ENCODE measurements at places on chromosomes 2 and 18.

GRCh38 chr2:130302164-130302886 is 40.4 kb upstream of the IMP4 start:
- DNase-seq: no peak

DNA sequence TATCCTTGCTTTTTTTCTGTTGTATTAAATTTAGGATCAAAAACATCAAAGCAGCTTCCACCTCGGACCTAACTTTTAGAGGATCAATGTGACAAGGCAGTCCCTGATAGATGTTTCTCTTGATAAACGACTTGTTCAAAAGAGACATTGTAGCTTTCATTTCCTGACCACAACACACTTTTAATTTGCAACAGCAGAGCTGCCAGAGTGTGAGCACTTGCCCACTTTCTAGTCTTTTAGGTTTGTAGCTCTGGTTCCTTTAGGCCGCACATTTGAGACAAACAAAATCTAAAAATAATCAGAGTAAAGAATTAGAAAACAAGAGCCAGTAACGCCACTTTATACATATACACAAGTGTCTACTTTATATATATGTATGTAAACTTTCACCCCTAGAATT is 3.1 kb downstream of the FIGN start:
- no peak for DNase-seq

GRCh38 chr2:230713331-230714135 is 891 bp downstream of the CAB39 start:
- DNase-seq: peak; percentile 33

DNA sequence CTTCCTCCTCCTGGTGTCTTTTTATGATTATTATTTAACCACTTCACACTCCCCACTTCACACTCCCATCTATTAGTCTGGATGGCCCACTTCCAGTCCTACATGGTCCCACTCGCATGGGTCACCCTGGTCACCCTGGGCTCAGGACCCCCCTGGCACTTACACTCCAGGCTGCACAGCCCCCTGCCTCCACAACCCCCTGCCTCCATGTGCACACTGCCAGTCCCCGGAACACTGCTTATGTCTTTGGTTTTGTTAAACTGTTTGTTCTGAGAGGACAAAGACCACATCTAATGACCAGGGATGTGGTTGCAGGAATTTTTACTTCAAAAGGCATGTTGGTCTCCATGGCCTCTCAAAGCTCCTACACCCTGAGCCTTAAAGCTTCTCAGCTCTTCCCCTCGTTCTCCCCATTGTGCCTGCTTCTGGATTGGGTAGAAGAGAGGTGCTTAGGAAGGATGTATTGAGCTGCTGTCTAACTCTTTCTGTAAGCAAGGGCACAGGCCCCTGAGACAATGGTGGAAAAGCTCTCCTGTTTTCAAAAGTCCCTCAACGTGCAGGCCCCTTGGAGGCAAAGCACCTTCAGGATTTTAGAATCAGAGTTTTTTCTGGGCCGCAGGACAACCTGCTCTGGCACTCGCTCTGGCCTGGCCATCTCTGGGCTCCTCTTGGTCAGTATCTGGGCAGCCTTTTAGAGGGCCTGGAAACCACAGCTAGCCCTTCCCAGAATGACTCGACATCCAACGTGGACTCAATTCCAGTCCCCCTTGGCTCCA is 150.0 kb upstream of the HAAO start:
- no peak for DNase-seq

- DNase-seq: no peak
Measured at GRCh38 chr2:71730785-71731383, 277.5 kb downstream of the DYSF start.

DNA sequence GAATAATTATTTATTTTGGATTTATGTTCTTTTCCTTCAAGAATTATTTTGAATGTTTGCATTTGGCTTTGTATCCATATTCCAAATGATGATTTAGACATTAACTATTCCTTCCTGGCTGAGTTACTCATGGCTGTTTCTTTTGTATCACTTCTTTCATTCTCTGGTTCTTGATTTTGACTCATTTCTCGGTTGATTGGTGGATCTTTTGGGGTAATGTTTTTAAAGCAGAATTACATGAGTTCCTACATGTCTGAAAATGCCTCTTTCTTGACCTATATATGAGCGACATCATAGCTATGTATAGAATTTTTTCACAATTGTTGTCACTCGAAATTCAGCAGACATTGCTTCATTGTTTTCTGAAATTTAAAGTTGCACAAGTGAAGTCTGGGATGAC is 39.5 kb downstream of the CYP26B1 start:
- DNase-seq: no peak

- no peak for DNase-seq
Measured at GRCh38 chr2:42752816-42753813, 10.8 kb downstream of the OXER1 start.

- DNase-seq: no peak
Measured at GRCh38 chr2:200665626-200666453, 80.0 kb downstream of the AOX1 start.

- no peak for DNase-seq
Measured at GRCh38 chr2:37456479-37456878, 112.0 kb downstream of the QPCT start.

GRCh38 chr2:201852462-201852861 is 46.1 kb downstream of the CDK15 start:
- no peak for DNase-seq

GRCh38 chr2:241088376-241088775 is 13.7 kb downstream of the MTERF4 start:
- no peak for DNase-seq

- DNase-seq: no peak
Measured at GRCh38 chr2:231634951-231635875, 42.5 kb downstream of the TEX44 start.

DNA sequence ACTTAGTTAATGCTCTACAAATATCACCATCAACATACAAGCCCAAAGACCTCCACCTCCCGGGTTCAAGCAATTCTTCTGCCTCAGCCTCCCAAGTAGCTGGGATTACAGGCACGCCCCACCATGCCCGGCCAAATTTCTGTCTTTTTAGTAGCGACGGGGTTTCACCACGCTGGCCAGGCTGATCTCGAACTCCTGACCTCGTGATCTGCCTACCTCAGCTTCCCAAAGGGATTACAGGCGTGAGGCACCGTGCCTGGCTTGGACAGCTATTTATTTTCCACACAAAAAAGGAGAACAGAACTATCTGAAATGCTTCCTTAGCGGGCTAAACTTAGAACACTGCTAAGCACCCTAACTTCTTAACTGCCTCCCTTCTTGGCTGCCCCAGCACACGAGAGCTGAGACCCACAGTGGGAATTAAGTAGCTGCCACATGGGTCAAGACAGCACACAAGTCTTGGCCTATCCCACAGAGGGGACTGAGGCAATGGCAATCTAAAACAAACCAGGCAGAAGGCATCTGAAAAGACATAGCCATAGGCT is 24.8 kb downstream of the CYTIP start:
- DNase-seq: no peak

GRCh38 chr2:237574894-237575868 is 8.8 kb downstream of the PRLH start:
- DNase-seq: no peak

- no peak for DNase-seq
Measured at GRCh38 chr18:6056171-6056910, 161.0 kb upstream of the TMEM200C start.

DNA sequence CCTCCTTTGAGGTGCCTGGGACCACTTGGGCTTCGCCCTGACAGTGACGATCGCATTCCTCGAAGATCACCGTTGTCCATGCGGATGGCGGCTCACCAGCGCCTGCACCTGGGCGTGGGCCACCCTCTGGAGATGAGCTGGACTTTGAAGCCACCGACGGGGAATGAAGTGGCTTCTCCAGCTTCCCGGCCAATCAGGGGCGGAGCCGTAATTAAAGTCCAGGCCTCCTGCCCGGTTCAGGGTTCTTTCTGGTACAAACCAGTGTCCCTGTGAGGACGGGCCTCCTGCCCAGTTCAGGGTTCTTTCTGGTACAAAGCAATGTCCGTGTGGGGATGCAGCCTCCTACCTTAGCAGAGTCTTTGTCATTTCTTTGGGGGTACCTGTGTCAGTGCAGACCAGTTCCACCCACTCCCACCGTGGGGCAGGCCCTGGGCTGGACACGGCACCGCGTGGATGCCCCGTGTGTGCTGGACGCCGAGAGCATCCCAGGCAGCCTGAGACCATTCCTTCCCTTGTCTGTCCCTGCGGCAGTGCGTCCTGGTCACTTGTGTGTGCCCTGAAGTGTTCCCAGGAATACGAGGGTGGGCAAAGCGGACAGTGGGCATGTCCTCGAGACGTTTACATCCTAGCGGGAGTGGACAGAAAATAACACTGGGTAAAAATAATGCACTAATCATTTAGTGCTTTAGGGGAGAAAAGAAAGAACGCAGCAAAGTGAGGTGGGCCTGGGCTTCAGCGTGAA is 55.0 kb downstream of the KCNG2 start:
- DNase-seq: no peak

GRCh38 chr18:58671632-58672564 is 633 bp downstream of the MALT1 start:
- DNase-seq: peak; percentile 29

- DNase-seq: no peak
Measured at GRCh38 chr2:240426845-240427721, 8.4 kb upstream of the GPC1 start.

DNA sequence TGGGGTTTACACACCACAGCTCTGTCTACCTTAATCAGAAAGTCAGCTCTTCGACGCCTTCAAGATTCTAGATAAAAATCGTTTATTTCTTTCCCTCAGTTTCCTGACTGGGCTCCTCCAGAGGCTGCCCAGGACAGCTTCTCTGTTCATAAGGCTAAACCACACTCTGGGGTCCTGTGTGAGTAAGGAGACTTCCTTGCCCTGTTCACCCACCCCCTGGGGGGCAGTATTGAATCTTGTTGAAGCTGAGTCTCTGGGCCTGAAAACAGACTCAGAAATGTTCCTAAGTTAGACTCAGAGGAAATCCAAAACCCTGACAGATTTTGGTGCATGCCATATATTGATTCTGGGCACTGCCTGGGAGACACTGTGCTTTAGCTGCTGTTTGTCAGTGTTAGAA is 43.0 kb downstream of the G6PC2 start:
- no peak for DNase-seq

DNA sequence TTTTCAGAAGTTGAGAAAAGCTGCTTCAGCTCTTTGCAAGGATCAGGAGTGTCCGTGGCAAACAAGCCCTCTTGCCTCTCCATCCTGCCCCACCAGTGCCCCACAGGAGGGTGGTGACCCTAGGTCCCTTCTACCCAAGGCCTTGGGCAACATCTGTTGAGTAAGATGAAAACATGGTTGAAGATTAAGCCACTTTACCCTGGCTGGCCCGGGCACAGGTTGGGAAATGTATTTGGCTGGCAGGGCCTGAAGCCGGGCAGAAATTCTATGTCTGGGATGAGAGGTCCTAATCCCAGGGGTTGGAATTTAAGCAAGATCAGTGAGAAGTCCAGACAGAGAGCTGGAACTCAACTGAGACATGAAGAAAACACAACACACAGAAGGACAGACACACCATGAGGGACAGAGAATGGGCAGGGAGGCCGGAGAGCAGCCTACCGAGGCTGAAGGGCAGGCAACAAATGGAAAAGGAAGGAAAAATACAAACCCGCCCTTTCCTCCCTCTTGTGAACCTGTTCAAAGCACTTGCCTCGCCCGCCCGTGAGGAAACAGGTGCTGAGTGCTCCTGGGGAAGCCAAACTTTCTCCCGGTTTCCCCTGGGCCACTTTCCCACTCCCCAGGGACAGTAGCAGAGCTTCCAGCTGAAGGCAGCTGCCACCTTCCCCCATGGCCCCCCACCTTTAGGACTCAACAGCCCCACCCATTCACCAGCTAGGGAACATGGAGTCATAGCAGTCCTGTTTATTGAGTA is 86.1 kb downstream of the TNS1 start:
- DNase-seq: no peak

DNA sequence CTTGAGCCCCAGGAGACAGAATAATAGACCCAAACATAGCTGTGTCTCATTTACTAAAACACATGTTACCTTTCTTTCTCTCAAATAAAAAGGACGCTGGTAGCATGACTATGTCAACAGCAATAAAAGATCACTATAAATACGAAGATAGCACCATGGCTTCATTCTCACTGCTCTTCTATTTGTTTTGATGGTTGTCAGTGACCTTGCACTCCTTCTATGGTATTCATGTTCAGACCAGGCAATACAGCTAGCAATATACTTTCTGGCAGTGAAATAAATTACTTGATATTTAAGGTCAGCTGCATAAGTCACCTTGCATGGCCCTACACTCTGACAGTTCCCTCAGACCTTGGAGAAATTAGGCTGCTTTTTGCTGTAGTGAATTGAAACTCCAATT is 263.2 kb upstream of the CDH7 start:
- DNase-seq: no peak

DNA sequence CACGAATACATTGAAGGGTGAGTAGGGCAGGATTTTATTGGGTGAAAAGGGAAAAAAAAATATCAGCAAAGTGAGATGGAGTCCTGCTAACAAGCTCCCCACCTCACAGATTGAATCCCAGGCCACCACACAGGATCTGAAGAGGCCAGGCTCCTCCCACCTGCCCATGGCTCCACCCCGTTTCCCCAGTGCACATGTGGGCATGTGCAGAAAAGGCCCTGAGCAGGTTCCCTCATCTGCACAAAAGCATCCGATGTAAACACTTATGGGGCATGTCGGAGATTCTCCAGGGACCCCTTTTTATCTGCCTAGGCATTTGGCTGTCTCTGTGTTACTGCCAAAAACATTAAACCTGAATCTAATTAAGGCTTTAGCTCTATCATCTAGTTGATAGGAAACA is 35.2 kb downstream of the SKA1 start:
- no peak for DNase-seq

- DNase-seq: no peak
Measured at GRCh38 chr2:11023326-11024258, 111.9 kb downstream of the KCNF1 start.

All from activated T-cell treated with anti-CD3 and anti-CD28 coated beads for 1 hour (primary cell).